ENCODE measurements at places on chromosomes 2 and 18.

DNA sequence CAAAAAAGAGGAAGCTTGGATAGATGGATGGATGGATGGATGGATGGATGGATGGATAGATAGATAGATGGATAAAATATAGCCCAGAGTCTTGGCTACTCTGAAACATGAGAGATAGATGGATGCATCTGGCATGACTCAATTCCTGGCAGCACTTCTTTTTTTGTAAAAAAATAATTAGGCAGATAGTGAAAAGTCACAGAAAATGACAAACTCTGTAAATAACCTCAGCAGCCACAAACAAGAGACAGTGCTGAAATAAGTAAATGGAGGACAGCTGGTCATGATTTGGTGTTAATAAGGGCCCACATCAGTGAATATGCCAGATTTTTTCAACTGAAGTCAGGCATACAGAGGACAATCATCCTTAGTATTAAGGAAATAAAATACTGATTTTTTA, 585.0 kb upstream of the GCFC2 start:
- no peak for DNase-seq

DNA sequence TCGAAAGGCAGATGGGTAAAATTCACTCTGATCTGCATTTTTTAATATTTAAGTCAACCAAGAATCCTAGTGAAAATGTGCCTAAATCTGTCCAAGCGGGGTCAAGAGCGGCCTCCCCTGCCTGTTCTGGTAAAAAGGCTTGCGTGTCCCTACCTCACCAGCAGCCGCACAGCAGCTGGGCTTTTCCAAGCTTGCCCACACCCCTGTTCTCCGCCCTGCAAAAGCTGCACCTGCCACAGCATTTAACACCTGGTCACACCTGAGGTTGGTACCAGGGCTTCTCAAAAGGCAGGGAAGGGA, 25.8 kb upstream of the TMEM182 start:
- no peak for DNase-seq

- DNase-seq, result no peak
These were observed 89.6 kb downstream of the TCF7L1 start for GRCh38 chr2:85222792-85223191.

- DNase-seq, result no peak
These were observed 433 bp upstream of the MFF start for GRCh38 chr2:227324642-227324994.

GRCh38 chr2:149148194-149149006, 109.9 kb downstream of the LYPD6B start:
- DNase-seq, result no peak

DNA sequence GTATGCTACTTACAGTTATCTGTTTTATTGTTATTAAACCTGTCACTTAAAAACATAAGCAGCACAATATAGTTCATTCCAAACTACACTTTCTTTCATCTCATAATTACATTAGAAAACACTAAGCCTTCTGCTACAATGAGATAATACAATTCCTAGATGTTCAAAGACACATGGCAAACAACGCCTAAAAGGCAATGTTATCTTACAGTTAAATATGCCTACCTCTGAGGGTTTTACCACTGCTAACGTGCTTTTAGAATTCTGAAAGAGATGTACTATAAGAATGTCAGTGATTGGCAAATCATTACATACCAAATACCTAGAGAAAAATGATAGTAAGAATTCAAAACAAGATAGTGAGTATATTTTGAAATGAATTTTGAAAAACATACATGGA, 46.8 kb upstream of the SPOPL start:
- DNase-seq, result no peak

DNA sequence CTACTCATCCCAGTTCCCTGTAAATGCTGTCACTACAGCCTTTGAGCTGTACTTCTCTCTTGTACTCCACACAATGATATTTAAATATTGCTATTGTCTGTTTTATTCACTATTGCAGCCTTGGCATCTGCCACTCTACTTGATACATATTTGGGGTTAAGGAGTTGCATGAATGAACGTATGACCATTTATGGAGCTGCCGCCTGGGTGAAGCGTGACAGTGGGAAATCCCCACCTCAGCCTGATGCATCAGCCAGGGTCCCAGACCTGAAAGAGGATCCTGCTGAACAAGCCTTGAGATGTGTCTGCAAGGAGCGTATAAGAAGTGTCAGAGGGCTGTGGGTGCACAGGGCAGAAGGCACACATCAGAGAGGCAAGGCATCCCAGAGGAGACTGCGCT, 39.1 kb downstream of the MRPL35 start:
- DNase-seq, result peak; percentile 25

DNA sequence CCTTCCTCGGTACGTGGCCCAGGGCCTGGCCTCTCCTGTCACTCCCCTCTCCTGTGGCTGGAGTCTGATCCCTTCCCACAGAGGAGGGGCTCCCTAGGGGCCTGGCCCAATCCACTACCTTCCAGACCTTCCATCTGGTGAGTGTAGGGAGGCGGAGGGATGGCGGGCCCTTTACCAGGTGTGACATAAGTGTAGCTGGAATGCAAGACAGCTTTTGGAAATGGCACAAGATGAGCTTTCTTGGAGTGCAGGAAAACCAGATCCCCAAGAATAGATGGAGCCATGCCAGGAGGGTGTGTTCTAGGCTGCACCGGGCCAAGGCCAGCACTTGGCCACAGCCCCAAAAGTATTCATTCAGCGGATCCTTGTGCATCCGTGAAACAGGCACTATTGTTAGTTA, 30.1 kb downstream of the IGFBP5 start:
- DNase-seq, result no peak

- DNase-seq, result no peak
These were observed 36.8 kb upstream of the GPD2 start for GRCh38 chr2:156399224-156399949.

DNA sequence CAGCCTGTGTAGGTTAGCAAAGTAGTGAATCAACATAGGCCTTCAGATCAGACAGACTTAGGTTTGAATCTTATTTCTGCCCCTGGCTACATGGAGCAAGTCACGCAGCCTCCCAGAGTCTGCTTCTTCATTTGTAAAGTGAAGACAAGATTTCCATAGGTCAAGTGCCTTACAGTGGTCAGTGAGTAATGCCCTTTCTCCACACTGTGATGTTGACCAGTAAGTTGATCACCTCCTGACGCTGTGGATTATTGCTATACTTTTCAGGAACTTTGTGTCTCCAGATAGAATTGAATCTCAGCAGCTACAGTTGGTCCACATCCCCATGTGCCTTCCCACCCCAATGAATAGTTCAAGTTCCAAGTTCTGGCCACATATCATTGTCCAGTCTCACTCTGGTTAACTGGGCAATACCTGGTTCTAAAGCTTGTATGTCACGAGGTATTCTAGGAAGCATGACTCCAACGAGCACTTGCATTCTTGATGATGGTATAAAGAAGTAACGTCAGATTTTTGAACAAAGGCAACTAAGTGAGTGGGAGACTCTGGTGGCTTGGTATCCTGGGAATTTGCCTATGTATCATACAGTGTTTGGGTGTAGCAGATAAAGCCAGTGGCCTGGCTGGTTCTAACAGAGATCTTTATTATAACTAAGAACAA, 2.1 kb upstream of the CLIP4 start:
- DNase-seq, result no peak

DNA sequence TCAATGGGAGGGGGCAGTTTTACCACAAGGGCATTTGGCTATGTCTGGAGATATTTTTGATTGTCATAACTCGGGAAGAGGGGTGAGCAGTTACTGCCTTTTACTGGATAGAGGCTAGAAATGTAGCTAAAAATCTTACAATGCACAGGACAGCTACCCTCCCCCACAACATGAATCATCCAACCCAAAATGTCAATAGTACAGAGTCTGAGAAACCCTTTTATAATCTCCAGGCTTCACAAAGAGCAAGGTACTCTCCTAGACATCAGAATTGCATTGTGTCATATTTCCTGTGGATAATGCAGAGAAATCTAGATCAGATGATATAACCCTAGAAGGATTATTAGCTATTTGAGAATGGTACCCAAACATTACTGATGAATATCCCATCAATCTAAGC, 277.1 kb upstream of the NRP2 start:
- no peak for DNase-seq

DNA sequence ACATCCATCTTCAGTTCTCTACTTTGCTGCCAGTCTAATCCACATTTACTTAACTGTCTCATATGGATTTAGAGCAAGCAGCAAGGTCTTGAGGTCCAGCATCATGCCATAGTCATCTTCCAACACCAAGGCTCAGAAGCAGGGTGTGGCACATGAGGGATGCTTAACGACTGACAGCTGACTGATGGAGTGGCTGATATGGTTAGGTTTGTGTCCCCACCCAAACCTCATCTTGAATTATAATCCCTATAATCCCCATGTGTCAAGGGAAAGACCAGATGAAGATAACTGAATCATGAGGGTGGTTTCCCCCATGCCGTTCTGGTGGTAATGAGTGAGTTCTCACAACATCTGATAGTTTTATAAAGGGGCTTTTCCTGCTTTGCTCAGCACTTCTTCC, 257.3 kb downstream of the NBAS start:
- no peak for DNase-seq

GRCh38 chr2:197264332-197264731, 46.2 kb downstream of the ANKRD44 start:
- no peak for DNase-seq

- DNase-seq, result no peak
These were observed 251.8 kb downstream of the AGAP1 start for GRCh38 chr2:235745597-235745996.

DNA sequence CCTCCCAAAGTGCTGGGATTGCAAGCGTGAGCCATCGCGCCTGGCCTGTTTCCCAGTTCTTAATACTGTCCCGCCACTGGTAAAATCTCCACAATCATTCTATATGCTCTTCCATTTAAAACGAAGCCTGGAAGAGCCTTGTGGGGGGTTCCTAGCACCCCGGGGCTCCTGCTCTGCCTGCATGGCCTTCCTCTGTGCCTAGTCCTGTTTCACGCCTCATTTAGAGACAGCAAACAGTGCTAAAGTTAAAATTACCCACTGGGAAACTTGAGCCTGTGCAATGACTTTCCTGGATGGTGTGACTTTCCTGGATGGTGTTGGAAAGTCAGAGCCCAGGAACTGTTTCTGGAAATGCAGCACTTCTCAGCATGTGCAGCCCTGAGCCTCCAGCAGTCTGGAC, 55.0 kb downstream of the INPP5D start:
- DNase-seq, result no peak

GRCh38 chr2:70648961-70649360, 95.3 kb upstream of the TGFA start:
- DNase-seq, result no peak

- no peak for DNase-seq
These were observed 5.5 kb downstream of the COL6A3 start for GRCh38 chr2:237408335-237409000.

- DNase-seq, result no peak
These were observed 51.4 kb downstream of the CCDC141 start for GRCh38 chr2:178998539-178998938.

- no peak for DNase-seq
These were observed 104.7 kb downstream of the FEZ2 start for GRCh38 chr2:36493306-36493705.

DNA sequence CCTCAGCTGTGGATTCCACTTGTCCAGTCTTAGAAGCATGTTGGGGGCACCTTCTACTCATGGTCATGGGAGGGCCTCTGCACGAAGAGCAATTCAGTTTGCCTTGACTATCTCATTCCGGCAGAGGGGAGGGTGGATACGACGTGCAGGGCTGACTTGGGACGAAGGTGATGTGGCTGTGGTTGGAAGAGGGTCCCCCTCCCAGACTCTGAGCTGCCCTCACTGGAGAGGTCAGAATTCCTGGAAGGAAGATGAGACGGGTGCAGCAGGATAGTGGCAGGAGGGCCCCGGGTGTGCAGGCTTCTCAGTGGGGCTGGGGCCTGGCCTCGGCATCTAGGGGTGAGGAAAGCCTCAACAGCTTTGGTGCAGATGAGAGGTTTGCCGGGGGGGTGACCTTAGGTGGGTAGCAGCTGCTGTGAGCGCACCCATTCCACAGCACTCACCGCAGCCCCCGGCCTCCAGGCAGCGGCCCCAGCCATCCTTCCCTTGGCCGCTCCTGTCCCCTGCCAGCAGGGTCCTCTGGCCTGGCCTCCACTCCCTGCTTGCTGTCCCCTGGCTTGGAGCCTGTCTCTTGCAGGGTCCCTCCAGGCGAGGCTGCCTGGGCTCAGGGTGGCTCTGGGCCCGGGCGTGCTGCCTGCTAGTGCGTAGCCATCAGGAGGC, 3.2 kb downstream of the RNPEPL1 start:
- no peak for DNase-seq

DNA sequence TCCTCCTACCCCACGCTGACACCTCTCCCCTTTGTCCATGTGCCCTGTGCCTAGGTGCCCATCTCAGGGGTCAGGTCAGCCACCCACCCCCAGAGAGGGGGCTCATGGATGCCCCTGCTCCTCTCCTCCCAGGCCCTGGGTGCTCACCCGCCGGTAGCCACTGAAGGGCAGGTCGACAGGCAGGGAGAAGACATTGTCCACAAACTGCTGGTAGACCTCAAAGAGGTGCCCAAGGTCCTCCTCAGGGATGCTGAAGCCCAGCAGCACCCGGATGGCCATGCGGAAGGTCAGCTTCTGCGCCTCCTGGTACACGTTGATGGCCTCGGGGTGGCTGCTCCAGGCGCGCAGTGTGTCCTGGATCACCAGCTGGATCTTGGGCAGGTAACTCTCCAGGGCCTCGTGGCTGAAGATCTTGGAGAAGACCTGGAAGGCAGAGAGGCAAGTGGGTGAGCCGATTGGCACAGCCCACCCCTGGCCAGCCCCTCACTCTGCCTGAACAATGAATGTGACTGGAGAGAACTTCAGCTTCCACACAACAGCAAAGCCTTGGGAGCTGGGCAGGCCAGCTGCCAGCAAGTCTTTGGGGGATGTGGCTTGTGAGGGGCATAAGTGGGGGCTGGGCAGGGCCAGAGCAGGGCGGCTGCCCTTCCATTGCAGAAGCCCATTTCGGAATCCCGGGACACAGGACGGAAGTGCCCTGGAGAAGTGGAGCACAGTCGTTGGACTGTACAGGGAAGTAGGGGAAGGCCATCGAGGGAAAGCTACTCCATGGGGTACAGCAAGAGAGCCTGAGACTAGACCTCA, 12.5 kb downstream of the CYP26B1 start:
- DNase-seq, result no peak

DNA sequence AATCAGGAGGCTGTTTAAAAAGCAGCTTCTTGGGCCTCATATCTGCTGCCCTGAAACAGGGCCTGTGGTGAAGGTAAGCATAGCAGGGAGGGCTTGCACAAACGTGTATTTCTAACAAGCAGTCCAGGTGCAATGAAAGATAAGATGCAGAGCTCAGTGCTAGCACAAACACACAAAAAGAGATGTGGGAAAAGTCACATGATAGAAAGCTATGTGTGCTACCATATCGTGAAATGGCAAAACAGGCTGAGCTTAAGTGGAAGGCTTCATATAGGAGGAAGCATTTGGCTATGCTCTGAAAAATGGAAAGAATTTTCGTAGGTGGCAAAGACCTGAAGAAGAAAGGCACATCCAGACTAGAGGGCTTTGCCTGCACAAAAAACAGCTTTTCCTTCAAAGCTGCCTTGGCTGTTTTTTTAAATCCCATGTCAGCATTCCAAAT, 10.2 kb downstream of the RSAD2 start:
- no peak for DNase-seq
